ENCODE measurements at places on chromosomes 11 and 22.

GRCh38 chr11:86547727-86548126 is 124.7 kb downstream of the ME3 start:
- no peak for DNase-seq

DNA sequence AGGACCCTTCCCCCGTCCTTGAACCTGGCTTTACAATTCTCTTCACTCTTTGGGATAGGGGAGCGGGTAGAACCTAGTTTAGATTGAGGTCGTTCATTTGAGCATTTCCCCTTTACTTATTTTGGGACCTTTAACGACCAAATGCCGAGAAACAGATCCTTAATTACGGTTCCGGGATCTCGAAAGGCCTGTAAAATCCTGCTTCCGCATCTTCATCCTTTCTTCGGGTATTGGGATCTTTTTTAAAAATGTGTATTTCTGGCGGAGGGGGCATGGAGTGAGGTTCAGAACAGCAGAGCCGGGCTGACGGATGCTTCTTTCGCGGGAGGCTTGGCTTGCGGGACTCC is 395 bp upstream of the HIPK3 start:
- DNase-seq = no peak

DNA sequence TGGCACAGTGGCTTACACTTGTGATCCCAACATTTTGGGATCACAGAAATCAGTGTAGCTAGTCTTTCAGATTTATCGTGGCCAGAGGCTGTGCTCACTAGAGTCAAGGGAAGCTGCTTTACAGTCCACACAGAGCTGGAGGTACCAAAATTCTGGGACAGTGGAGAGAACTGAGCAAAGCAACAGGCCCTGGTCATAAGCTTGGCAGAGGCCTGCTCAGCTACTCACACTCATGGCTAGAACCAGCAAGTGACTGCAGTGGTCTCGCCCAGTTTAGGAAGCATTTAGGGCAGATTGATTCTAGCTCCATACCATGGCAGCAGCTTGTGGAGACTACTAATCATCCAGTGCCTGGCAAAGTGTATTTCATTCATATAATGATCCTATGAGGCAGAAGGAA is 8.8 kb downstream of the TMEM216 start:
- no peak for DNase-seq

- no peak for DNase-seq
These were observed 72.3 kb downstream of the ADM start for GRCh38 chr11:10377183-10377582.

- DNase-seq = no peak
These were observed 5.6 kb upstream of the SYT8 start for GRCh38 chr11:1829039-1829820.

- DNase-seq = no peak
These were observed 84.3 kb upstream of the TMEM45B start for GRCh38 chr11:129731316-129731715.

GRCh38 chr11:77449060-77449521 is 24.8 kb downstream of the PAK1 start:
- no peak for DNase-seq

GRCh38 chr11:6737872-6738466 is 33.8 kb downstream of the OR2AG2 start:
- peak; percentile 64 for DNase-seq

- peak; percentile 35 for DNase-seq
These were observed 33.0 kb downstream of the SERGEF start for GRCh38 chr11:17979770-17980371.

- DNase-seq = no peak
These were observed 32.4 kb downstream of the CREB3L1 start for GRCh38 chr11:46309814-46310259.

DNA sequence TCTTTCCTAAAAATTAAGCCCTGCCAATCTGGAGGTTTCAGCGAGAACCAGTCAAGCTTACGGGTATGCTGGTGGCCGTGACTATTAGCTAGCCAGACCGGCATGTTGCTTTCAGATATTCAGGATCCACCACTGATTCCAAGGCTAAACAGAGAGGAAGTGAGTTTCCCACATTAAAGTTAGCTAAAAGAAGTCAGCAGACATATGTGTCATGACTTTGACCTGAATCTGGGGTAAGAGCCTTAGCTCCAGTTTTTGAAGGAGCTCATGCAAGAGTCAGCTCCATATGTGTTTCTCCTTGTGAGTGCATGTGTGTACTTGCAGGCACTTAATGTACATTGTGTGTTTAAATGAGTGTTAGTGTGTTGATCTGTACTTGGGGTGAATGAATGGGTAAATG is 1.4 kb downstream of the ZFPL1 start:
- DNase-seq = no peak

DNA sequence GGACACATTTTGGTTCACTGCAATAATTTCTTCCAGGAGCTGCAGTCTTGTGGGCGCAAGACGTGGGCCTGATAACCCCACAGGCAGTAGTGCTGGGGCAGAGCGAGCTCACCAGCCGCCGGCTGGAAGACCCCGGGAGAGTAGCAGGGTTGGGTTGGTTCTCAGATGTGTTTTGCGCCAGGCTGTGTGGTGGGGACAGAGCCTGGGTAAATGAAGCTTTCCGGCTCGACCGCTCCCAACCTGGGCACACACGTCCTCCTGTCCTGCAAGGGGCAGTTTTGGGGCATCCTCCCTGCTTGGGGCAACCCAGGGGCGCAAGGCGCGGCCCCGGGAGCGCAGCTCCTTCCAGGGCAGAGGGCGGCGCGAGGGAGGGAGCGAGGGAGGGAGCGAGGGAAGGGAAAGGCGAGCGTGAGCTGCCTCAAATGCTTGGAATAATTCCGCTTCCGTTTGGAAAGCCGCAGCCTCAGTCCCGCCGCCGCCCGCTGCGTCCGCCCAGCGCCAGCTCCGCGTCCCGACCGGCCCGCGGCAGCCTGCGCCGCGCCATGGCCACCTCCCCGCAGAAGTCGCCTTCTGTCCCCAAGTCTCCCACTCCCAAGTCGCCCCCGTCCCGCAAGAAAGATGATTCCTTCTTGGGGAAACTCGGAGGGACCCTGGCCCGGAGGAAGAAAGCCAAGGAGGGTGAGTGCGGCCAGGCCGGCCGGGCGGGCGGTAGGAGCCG is at the start of gene PARVA:
PARVA (plus strand) TSS at position 466 of the 718 bp plus-strand sequence; CDS start at position 543, 77 bp downstream.
- no peak for DNase-seq

DNA sequence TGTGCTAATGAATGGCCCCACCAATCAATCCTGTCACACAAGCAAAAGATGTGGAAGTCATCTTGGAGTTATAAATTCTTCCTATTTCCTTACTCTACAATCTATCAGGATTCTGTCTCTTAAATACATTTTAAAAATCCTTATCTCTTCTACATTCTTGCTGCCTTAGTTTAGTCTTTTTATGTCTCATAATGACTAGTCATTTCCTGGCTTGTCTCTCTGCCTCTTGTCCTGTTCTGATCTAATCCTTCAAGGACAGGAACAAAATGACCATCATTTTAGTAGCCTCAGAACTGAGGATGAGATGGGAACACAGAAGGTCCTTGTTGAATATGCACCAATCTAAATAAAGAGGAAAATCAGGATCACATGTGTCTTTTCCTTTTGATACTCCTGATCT is 56.6 kb upstream of the LIN7C start:
- DNase-seq = no peak

- DNase-seq = no peak
These were observed 5.7 kb downstream of the CBLIF start for GRCh38 chr11:59839615-59840014.

DNA sequence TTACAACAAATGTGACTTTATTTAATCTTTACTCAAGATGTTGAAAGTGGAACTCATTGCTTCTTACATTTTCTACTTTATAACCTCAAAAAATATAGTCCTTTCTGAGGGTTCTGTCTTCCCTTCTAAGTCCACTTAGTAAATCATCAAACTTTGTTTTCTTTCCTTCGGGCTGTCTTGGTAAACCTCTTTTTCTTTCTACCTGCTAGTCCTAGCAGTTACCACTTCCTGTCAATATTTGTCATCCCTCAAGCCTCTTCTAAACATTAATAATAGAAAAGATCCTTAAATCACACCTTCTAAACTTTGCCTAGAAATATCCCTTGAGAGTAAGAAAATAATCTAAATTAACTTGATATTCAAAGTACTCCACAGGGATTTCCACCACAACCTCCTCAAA is 580.4 kb downstream of the CNTN5 start:
- no peak for DNase-seq

GRCh38 chr11:12453243-12453642 is 75.9 kb downstream of the PARVA start:
- no peak for DNase-seq

DNA sequence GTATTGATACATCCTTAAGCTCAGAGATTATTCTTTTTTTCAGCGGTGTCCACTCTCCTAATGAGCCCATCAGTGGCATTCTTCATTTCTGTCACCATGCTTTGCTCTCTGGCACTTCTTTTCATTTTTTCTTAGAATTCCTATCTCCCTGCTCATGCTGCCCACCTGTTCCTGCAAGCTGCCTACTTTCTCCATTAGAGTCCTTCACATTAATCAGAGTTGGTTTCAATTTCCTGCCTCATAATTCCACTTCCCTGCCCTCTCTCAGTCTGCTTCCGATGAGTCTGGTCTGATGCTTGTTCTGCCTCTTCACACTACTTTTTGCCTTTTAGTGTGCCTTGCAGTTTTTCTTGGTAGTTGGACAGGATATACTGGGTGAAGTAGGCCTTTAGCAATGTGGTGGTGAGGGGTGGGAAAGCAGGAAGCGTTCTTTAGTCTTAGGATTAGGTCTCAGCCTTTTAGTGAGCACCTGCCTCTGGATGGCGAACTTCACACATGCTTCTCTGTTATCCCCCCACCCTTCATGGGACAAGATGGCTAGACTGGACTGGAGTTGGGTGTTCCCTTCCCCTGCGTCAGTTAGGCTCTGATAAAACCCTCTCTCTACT is 53.6 kb downstream of the CECR2 start:
- no peak for DNase-seq

- peak; percentile 68 for DNase-seq
These were observed 54.7 kb downstream of the FBXO7 start for GRCh38 chr22:32528984-32529982.

DNA sequence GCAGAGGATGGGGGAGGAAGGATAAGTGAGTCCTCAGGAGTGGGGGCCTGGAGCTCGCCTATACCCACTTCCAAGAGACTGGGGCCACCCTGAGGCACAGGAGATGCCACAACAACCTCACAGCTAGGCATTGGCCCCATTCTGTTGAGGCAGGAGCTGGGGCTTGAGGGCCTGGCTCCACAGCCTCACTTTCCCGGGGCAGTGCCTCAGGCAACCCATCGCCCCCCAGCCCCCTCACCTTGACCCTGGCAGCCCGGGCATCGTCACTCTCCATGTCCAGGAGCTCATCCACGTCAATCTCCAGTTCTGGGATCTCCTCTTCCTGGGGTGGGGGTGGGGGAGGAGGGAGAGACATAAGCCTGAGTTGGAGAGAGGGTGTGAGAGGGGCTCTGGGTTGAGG is 1.8 kb downstream of the PPP1R14B start:
- DNase-seq = no peak

- no peak for DNase-seq
These were observed 46.1 kb upstream of the BLID start for GRCh38 chr11:122162095-122162494.

DNA sequence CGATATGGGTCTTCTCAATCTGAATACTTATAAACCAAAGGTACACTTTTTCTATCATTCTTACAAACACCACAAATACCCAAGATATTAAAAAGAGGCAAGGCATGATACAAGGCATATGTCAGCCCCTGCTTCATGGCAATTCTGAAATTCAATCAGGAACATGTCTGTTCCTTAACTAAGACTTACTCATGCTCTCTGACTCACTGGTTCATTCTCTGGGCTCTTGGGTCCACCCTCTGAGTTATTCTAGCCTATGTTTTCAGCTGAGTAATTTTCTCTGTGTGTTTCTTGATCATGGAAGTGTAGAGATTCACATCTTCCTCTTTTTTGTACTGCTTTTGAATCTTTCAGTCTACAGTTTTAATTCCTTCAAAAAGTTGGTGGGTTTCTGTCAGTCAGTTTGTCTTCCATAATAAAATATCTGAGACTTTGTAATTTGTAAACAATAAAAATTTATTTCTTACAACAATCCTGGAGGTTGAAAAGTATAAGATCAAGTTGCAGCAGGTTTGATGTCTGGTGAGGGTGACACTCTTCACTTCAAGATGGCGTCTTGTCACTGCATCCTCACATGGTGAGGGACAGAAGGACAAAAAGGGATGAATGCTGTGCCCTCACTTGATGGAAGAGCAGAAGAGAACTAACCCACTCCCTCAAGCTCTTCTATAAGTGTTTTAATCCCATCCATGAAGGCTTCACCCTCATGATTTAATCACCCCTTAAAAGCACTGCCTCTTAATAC is 211.7 kb downstream of the FAM76B start:
- no peak for DNase-seq

GRCh38 chr22:40334899-40335298 is 11.4 kb upstream of the ADSL start:
- DNase-seq = no peak

Measured in HAP-1 (cell line).